ENCODE measurements at places on chromosomes 4 and X.

DNA sequence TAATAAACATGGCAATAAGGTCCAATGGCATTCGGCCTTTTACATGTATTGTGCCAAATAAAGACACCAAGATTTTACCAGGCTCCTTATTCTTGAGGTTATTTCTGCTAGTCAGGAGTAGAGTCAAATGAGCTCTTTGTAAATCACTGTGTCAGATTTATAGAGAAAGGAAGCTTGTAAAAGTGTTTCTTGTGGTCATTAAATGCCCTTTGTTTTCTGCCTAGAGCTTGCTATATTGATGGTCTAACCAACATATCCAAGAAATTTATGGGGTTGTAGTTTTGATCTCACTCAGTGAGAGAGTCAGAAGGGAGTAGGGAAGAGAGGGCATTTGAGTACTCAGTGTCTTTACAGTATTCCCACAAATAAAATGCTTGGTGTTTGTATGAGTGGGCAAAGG lies 86.2 kb upstream of the FRMPD4 start:
- DNase-seq = no peak

- no peak for DNase-seq
Observed at GRCh38 chr4:117874216-117874615, 160.1 kb upstream of the NDST3 start.

DNA sequence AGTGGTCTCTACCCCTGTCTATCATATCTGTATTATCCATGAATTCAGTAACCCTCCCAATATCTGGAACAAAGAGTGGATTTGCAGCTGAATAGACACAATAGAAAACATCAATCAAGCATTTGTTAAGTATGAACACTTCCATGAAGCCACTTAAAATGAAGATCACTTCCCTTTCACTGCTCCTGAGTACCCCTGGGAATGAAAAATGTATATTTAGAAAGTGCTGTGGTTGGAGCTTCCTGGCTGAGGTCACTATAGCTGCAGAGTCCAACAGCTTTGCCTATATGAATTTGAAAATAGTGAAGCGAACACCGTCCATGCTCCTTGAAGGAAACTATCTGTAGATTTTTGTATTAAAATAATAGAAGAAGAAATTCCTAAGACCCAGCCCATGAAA lies 227.0 kb downstream of the DTHD1 start:
- DNase-seq = no peak

GRCh38 chr4:179248821-179249220 lies 1806.6 kb upstream of the AGA start:
- no peak for DNase-seq

GRCh38 chr4:122833999-122834398 lies 7.4 kb downstream of the FGF2 start:
- DNase-seq = no peak

DNA sequence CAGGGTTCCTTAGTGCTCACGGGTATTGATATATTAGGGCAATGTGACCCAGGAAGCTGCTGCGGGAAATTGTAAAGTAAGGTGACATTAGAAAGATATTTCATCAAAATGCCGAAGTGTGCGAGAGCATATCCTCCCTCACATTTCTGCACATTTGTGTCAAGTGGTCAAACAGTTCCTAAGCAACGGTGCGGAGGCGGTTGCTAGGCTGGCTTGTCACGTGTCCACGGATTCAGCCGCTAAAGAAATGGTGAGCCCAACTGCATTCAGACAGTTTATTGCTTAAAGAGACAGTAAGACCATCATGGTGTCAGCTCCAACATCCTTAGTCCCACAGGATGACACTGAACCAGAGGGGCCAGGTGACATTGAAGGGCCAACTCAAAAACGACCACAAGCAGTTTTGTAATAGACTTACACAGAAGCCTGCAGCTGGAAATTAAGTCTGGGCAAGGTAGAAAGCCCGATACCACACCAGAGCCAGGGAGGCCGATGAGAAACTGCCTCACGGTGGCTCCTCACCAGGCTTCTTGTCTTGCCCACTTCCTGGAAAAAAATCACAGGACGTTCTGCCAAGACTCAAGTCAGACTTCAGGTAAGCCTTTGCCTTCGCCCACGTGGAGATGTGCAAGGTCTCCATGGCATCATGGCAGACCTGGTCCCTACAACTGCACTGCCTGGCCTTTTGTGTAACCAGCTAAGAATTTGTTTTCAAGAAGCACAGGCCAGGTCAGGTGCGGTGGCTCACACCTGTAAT lies 50.4 kb downstream of the USP11 start:
- DNase-seq = no peak

DNA sequence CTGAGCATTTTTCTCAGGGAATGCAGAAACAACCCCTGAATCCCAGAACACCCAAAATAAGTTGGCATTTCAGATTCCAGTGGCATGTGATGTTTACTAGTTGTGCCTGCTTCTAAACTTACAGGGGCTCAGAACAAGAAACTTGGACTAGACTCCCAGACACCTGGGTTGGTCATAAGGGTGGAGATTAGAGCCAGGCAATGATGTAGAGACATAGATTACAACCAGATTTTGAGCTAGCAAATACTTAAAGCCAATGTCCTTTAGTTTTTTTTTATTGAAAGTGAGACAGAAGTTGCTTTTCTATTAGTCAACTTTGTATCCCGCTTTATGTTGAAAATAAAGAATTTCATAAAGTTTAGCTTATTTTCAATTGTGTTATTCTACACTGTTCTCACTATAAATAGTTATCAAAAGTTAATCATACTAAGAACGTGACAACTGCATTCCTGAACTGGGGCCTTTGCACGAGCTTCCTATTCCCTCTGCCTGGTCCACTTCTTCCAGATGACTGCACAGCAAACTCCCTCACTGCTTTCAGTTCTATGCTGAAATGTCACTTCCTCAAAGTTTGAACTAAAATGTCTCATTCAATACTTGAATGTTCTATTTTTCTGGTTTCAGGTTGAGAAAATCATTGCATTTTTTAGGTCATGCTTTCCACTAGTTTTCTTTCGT lies 224.7 kb upstream of the PPP1R2C start:
- DNase-seq = no peak

DNA sequence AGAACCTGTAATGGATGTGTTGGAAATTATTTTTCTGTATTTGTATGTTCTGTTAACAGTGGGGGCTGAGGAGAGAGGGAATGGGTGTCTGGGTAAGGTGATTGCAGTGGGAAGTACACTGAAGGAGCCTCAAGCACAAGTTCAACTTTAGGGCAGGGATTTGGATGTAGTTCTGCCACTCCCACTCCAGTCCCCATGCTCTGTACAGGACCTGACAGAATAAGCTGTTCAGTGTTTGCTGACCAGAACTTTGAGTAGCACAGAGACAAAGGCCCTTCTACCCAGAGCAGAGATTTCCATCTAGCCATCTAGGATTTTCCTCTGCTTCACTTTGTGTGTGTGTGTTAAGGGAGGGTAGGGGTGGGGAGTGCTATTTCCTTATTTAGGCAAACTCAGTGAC lies 49.2 kb downstream of the VSIG4 start:
- DNase-seq = no peak

DNA sequence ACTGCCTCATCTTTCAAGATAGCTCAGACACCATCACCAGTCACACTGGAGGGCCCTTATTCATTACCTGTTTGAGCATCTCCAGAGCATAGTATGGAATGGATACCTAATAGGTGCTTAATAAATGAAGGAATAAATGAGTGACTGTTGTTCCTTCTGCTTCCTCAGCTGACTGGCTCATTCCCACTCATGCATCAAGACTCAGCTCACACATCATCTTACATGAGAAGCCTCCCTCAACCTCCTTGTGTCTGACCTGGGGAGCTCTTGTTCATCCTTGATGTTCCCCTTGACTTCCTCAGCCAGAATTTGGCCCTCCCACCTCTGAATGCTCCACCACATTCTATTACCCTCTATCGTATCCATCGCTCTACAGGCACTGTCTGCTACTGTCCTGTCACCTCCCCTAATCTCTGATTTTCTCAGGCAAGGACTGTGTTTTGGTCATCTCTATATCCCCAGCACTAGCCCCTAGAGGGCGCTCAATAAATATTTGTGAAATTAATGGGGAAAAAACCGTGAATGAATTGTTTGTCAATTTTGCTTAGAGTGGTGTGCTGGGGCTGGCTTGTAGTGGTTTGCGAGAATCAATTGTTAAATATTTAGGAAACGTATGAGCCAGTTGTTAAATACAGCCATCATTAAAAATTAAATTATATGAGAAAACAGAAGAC lies 88.3 kb downstream of the NHSL2 start:
- DNase-seq = no peak

- no peak for DNase-seq
Observed at GRCh38 chr4:14877246-14878225, 124.7 kb upstream of the CPEB2 start.

All from thymus (tissue), 14 donors.